ENCODE measurements at places on chromosomes 13 and 19. TPM values are rescaled to one million over a fixed set of nuclear protein-coding genes. Genes with fewer than 3 reads are reported as not detected.
A peak's percentile ranks its signal among the peaks of the same experiment; 100 is the strongest.

Gene FDX2
- total RNA-seq: 18.7 TPM

Gene CPB2
- total RNA-seq: not detected

Gene ZNF850
- total RNA-seq: 2.6 TPM

Gene MICU2
- 46.3 TPM for total RNA-seq

Gene IFNL1
- not detected for total RNA-seq

Gene ZNF284
- total RNA-seq: 2.4 TPM

- no peak for DNase-seq
Measured at GRCh38 chr13:110244071-110244830, 62.7 kb downstream of the COL4A1 start.

GRCh38 chr13:93862259-93862658 lies 617.2 kb downstream of the DCT start:
- DNase-seq: no peak

GRCh38 chr19:45305421-45305820 lies 17.3 kb downstream of the CKM start:
- DNase-seq: peak; percentile 33

DNA sequence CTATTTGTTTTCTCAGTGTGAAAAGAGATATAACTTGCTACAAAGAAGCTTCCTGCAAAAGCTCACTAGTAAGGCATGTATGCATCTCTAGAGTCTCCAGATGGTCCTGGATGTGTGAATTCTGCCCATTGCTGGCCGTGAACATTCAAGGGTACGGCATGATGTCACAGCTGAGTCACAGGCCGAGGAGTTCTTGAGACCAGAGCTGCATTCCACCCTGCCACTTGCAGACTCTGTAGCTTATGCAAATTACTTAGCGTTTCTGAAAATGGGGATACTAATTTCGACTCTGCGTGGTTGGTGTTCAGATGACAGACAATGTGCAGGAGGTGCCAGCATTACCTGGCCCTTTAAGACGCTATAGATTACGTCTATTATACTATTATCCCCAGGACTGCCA lies 470.7 kb downstream of the ZNF536 start:
- no peak for DNase-seq

GRCh38 chr19:13301627-13302334 lies 151.6 kb downstream of the IER2 start:
- no peak for DNase-seq

- no peak for DNase-seq
Measured at GRCh38 chr13:77545626-77546412, 10.3 kb downstream of the SCEL start.

GRCh38 chr13:114310956-114311355 lies 3.3 kb upstream of the CHAMP1 start:
- DNase-seq: no peak

DNA sequence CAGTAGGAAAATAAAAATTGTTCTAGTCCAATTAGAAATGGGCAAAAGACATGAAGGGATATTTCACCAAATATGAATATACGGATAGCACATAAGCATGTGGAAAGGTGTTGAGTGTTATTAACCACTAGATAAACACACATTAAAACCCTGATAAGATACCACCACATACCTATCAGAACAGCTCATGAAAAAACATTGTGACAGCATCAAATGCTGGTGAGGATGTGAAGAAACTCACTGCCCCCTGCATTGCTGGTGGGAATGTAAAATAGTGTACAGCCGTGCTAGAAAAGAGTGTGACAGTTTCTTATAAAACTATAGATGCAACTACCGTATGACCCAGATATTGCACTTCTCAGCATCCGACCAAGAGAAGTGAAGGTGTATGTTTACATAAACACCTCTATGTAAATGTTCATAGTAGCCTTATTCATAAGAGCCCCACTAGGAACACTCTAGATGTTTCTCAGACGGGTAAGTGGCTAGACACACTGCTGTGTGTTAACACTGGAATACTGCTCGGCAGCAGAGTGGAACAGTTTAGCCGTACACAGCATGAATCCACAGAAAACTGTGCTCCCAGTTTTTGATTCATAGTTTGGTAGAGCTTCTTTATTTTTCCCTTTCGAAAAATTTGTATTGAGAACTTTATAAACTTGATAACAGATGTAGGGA lies 321.1 kb downstream of the MYO16 start:
- DNase-seq: no peak

DNA sequence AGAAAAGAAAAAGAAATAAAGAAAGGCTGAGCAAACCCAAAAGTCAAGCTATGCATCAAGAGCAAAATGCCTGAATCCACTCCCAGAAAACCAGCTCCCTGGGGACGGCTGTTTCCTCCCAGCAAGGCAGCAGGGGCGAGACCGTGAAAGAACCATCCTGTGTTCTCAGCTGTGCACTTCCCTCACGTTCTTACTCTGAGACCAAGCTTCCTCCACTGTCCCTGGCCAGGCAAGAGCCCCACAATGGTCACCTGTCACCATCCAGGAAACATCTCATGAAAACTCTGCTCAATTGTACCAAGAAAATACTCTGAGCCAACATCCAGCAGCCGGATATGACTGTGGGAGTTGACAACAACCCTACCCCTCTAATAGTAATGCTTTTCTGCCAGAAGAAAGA lies 22.9 kb downstream of the RAB20 start:
- peak; percentile 59 for DNase-seq

DNA sequence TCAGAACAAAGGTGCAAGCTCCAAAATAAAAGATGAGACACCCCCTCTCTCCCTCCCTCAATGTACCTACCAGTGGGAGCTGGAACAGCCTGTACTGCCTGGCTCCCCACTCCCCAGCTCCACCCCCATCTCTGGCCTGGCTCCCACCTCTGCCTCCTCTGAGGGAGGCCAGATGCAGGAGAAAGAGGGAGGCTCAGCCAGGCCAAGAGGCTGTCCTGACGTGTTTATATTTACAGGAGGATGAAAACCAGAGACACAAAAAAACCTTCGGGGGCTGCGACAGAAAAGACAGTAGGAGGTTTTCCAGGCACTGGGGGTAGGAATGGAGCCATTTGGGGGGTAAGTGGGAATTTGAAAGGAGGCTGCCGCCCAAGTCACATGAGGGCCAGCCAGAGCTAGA lies 19.7 kb downstream of the ARHGEF18 start:
- no peak for DNase-seq

DNA sequence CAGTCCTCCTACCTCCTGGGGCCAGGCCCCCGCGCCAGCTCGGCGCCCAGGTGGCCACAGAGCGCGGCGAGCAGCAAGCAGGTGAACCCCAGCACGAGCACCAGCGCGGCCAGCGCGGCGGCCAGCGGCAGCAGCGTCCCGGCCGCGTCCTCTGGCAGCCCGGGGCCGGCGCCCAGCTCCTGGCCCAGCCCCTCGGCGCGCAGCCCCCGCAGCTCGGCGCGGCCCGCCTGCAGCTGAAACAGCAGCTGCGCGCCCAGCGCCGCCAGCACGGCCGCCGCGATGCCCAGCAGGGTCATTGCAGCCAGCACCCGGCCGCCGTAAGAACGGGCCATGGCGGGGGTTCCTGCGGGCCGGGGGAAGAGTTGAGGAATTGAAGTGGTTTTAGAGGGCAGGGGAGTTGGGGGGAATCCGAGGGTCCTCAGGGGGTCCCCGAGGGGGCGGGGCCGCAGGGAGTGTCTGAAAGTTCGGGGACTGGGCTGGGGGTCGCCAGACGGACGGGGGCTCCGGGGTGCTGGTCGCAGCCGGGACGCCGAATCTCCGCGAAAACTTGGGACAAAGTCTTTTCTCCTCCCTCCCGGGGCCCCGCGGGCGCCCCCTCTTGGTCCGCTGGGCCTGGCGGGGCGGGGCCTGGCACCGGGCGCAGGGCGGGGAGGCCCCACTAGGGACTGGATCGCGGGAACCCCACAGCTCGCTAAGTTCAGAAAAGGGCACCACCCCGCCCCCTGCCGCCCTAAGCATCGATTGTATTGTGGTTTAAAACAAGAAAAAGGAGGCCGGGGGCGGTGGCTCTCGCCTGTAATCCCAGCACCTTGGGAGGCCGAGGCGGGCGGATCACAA lies at the start of gene TMEM221:
TSS of gene TMEM221 (minus strand) at position 538 of the 837 bp plus-strand sequence. CDS start at position 332, 206 bp downstream.
- DNase-seq: peak; percentile 48

GRCh38 chr13:109938255-109938936 lies 152.0 kb upstream of the IRS2 start:
- DNase-seq: no peak

GRCh38 chr13:33869005-33869404 lies 51.1 kb downstream of the RFC3 start:
- no peak for DNase-seq

Measured in dermis blood vessel endothelial cell (primary cell).